NCI-H2081 (cell line): ENCODE measurements at places on chromosomes 3 and 15.

- DNase-seq: no peak
Measured at GRCh38 chr15:58546635-58547627, 115.1 kb downstream of the LIPC start.

DNA sequence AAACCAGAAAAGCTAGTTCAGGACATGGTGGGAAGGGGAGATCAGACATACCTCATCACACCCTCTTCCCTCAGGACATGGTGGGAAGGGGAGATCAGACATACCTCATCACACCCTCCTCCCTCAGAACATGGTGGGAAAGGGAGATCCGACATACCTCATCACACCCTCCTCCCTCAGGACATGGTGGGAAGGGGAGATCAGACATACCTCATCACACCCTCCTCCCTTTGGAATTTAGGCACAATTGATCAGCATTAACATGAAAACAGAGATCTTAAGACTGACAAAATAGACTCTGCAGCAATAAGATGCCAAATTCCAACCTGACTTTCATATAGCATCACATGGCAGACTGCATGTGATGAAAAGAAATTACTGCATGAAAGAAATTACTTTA, 412.7 kb upstream of the ZNF717 start:
- no peak for DNase-seq

DNA sequence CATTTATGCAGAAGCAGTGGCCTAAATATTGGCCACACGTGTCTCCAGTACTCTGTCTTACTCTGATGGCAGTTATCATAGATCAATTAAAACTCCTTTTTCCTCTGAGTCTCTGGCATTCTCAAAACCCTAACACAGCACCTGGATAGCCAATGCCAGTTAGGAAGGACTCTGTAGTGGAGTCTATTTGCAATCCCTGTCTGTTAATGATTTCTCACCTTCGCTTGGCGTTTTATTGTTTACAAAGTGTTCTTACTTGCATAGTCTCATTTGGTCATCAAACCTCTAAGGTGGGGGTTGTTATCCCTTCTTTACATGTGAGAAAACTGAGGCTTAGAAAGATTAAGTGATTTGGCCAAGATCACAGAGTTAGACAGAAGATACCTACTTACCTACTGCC, 258.8 kb downstream of the IL5RA start:
- no peak for DNase-seq

- no peak for DNase-seq
Measured at GRCh38 chr3:26281284-26281985, 341.1 kb upstream of the LRRC3B start.

DNA sequence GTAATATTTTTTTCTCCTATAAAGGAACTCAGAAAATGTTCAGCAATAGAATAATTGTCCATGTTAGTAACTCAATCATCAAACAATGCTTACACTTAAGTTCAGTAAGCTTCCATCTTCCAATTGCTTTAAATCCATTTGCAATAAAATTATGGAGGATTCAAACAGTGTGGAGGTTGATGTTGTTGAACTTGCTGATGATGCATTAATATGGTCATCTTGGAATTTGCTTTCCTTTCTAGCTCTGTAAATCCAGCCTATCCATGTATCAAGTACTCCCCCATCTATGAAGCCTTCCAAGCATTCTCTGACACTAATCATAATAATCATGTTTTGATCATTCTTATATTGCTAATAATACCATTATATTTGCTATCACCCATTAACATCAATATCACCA, 378.4 kb upstream of the CNTN3 start:
- DNase-seq: no peak

DNA sequence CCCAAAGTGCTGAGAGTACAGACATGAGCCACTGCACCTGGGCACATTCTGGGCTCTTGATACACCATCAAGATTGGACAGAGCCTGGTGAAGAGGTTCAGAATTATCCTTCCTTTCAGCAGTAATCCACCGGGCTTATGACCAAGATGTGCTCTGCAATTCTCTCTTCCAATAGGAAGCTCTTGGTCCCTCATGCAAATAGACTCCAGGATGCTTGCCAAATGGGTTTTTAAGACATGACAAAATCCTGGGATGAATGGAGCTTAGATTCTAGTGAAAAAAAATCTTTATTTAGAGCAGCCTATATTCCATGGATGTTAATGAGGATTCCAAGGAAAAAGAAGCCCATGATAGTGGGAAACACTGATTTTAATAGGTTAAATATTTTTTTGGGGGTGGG, 119.1 kb downstream of the SV2B start:
- DNase-seq: no peak

DNA sequence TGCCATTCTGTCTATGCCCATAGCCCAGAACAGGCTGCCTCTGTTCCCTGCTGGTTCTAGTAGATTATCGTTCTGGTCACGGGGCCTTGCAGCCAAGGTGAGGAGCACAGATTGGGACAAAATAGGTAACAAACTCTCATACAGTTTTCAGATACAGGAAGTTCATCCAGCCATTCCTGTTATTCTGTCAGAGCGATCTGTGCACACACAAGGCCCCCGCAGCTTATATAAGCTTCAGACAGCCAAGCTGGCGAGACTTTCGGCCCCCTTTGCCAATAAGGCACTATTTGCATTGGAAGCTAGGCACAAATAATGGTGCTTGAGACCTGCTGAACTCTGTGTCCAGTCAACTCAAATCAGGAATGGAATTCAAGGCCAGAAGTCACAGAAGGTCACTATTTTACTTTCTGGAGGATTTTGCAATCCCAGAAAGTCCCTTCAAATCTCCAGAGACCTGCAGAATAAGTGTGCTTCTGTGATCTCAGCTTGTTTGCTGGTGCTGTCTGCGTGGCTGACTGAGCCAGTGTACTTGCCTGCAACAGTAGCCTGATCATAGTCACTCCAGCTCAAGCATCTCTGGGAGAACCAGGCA, 69.4 kb downstream of the BFSP2 start:
- DNase-seq: no peak

- DNase-seq: no peak
Measured at GRCh38 chr3:177452831-177453450, 255.7 kb upstream of the TBL1XR1 start.

GRCh38 chr3:123920868-123921267, 36.7 kb upstream of the MYLK start:
- no peak for DNase-seq

GRCh38 chr3:50617096-50617791, at the start of gene MAPKAPK3:
TSS of gene MAPKAPK3 (plus strand) at chr3:50617151. CDS start at chr3:50617566, 415 bp downstream.
- no peak for DNase-seq

DNA sequence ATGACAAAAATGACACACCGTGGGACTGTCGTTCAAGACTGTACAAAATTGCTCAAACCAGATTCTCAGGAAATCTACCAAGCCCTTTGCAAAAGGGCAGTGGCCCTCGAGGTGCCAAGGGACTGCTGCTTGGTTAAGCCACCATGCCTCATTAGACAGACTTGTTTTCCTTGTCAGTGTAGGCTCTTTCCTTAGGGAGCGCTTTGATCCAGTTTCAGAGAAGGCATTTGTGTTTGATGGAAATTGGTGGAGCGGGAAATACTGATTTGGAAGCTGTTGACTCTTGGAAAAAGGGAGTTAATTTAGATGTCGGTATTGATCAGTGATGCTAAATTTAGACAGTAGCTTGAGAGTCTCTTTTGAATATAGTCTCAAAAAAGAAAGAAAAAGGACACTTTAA, 304.3 kb upstream of the UMPS start:
- DNase-seq: no peak

- no peak for DNase-seq
Measured at GRCh38 chr3:106117490-106117858, 248.7 kb upstream of the CBLB start.

DNA sequence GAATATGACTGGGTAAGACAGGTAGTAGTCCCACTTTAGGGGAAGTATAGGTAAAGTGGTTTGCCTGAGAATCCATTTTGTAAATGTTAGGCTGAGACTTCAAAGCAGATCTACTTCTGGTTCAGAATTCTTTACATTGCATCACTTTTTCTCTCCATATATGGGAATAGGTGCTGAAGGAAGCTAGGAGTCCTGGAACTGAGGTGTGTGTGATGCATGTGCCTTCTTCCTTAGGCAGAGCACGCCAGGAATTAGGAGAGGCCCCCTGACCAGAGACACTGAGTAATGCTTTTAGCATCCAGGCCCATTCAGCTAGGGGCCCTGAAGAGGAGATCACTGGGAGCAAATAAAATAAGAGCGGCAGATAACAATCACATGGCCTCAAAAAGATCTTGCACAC, 69.2 kb upstream of the DCP1A start:
- no peak for DNase-seq

GRCh38 chr15:86028961-86029360, 50.7 kb upstream of the AGBL1 start:
- no peak for DNase-seq

DNA sequence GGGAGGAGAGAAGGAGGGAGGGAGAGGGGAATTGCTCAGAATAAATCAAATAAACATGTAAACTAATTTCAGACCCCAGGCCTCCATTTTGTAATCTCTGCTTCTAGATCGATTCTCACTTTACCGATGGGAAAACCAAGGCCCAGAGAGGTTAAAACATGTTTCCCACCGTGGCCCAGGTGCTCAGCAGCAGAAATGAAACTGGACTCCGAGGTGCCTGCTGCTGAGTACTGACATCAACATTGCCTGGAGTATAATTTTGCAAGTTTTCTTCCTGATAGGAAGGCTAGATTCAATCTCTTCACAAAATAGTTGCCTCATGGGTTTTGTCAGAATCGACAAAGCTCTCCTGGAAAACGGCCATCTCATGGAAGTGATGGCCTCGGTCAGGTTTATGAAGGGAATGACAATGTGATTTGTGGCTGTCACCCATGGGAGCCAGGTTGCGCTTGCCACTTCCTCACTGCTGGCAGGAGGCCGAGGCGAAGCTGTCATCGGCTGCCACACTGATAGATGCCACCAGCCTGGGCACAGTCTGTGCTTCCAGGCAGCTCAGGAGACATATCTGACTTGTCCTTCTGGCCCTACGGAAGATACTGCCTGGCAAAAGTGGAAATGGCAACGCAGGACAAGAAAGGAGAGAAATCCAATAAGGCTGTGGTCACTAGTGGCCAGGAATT, 133.1 kb upstream of the LRRN1 start:
- DNase-seq: no peak

DNA sequence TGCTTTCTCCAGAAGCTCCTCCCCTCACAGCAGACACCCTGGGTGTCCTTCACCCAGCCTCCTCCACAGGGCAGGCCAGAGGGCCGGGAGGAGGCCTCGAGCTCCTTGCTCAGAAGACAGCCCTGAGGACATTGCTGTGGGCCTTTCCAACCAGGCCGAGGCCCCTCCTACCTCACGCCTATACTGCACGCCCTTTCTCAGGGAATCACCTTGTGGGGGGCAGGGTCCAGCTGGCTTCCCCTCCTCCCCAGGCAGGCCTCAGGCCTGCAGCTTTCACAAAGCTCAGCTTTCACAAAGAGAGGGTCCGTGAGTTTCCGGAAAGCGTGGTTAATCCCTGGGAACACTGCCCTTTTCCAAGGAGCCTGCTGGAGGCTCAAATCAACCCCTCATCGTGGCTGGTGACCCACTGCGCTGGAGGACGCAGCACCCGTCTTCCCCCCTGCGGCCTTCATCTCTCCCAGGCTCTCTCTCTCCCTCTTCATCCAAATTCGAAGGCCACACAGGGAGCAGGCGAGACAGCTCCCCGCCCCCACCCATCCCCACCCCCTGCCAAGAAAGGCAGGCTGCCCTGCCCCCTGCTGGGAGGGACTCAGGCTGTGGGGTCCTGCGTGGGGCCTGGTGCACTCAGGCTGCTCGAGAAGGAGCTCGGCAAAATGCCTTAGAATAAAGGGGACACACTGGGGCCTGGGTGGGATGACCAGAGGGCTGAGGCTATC, 79.4 kb downstream of the OCA2 start:
- no peak for DNase-seq

- DNase-seq: no peak
Measured at GRCh38 chr15:48313216-48313615, 18.0 kb upstream of the DUT start.

DNA sequence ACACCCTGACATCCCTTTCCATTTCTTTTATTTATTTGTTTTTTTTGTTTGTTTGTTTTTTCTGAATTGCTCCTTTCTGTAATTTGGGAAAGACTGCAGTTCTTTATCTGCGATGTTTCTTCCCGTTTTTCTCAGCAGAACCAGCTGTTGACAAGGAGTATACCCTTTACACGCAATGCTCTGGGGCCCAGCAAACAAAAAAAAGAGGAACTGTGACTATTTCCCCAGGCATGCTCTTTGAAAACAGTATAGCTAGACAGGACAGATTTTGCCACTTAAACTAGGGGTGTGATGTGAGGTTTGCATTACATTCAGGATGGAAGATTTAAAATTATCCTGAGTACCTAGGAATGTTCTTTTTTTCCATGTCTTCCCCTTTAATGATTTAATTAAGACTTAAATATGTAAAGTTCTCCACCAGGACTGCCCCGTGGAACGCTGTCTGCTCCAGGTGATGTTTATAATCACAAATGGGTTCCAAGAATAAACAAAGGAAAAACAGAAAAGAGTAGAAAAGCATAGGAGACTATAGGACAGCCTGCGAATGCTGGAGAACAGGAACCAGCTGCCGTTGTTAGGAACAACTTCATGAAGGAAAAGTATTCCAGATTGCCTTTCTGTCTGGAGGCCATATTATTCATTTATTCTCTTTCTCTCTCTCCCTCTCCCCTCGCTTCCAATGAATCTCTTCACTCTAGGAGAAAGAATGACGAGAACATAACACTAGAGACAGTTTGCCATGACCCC, 43.3 kb downstream of the TGFBR2 start:
- no peak for DNase-seq

- DNase-seq: no peak
Measured at GRCh38 chr15:65339416-65339815, 34.9 kb downstream of the RNU5B-1 start.

- DNase-seq: no peak
Measured at GRCh38 chr3:27729325-27729724, 7.2 kb upstream of the EOMES start.

GRCh38 chr15:100733101-100733842, 130.9 kb downstream of the ASB7 start:
- DNase-seq: no peak

GRCh38 chr3:53846851-53847155, 435 bp downstream of the IL17RB start:
- no peak for DNase-seq

DNA sequence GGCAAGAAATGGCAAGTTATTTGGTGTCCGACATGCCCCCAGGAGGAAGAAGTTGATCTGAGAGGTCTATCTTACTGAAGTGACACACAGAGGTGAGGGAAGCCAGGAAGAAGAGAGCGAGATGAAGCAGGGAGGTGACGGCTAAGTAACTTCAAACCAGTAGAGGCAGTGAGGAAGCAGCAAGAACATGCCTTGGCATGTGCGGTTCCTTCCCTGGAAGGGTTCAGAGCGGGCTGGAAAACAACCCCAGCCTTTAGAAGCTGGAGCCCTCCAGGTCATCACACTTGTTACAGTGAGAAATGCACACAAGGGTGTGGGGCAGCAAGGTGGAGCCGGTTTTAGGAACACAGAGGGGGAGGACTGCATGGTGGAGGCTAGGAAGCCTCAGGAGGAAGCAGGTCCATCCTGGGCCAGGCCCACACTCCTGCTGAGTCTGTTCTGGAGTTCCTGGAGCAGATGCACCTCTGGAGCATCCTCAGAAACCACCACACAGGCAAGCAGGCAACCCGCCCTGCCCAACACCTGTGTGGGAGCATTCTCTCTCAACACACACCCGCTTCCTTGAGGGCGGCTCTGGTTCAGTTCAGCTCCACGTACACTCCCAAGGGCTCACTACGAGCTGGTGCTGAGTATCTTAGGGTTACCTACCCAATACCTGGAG, 47.1 kb downstream of the POC1A start:
- no peak for DNase-seq
